ENCODE measurements at places on chromosomes 7 and 10. TPM values are rescaled to one million over a fixed set of nuclear protein-coding genes. Genes with fewer than 3 reads are reported as not detected.

The TRIM73 gene
- total RNA-seq = 0.31 TPM

The SLC26A4 gene
- total RNA-seq = 1.2 TPM

The C10orf62 gene
- total RNA-seq = not detected

The MRPL32 gene
- total RNA-seq = 61.4 TPM

The ANKRD30A gene
- total RNA-seq = not detected

The LRMDA gene
- total RNA-seq = 5.1 TPM

The NT5C2 gene
- total RNA-seq = 98.3 TPM

The MACROH2A2 gene
- 23.5 TPM for total RNA-seq

The NKX6-2 gene
- not detected for total RNA-seq

The CDK6 gene
- 15.6 TPM for total RNA-seq

The SLC13A1 gene
- total RNA-seq = not detected

The GRM3 gene
- not detected for total RNA-seq

The ATRNL1 gene
- total RNA-seq = 15.1 TPM

The ATOH7 gene
- total RNA-seq = not detected

The FMC1 gene
- total RNA-seq = 0.91 TPM

The IFIT3 gene
- total RNA-seq = 6.7 TPM

The MOSPD3 gene
- 11.6 TPM for total RNA-seq

The KDM7A gene
- total RNA-seq = 17.1 TPM

The AKR1D1 gene
- not detected for total RNA-seq

The SSC4D gene
- total RNA-seq = not detected

The CYP2C19 gene
- 1.3 TPM for total RNA-seq

The ECHDC3 gene
- 0.44 TPM for total RNA-seq

The TFAM gene
- 7.2 TPM for total RNA-seq

The ANKRD1 gene
- total RNA-seq = not detected

The PLCE1 gene
- total RNA-seq = 1.8 TPM

The FANK1 gene
- total RNA-seq = 4.3 TPM

The STEAP1B gene
- 0.29 TPM for total RNA-seq

The TAX1BP1 gene
- 69.4 TPM for total RNA-seq
